ENCODE measurements at places on chromosomes 16 and 17.
A peak's percentile ranks its signal among the peaks of the same experiment; 100 is the strongest.

DNA sequence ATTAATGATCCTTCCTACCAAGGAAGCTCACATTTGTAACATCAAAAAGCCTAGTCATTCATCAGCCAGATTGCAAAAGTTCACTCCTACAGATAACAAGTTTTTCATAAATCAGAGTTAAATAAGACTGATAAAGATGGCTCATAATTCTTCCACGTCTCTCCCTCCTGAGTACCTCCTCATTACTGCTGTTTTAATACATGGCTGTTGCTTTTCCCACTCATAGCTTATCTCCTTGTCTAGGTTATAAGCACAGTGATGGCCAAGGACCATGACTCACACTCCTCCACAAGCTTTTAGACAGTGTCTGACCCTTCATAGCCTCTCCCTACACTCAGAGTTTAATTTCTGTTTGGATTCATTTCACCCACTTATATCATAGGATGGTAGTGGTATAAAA lies 100.9 kb upstream of the MON1B start:
- DNase-seq, result no peak

GRCh38 chr17:37744961-37745800 lies at the start of gene HNF1B:
Gene HNF1B (minus strand): TSS chr17:37745059. CDS start chr17:37744884, 175 bp downstream.
- DNase-seq, result no peak

GRCh38 chr16:85418978-85419491 lies 194.1 kb upstream of the GSE1 start:
- DNase-seq, result no peak

GRCh38 chr17:27207073-27207513 lies 86.8 kb upstream of the WSB1 start:
- no peak for DNase-seq

DNA sequence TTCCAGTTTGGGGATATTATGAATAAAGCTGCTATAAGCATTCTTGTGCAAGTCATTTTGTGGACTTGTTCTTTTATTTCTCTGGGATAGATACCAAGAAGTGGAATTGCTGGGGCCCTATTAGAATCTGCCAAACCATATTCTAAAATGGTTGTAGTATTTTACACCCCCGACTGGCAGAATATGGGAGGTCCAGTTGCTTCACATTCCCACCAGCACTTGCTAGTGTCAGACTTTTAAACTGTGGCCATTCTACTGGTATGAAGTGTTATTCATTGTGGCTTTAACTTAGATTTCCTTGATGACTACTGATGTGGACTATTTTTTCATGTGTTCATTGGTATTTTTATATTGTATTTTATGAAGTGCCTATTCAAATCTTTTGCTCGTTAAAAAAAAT lies 18.1 kb upstream of the NUP93 start:
- no peak for DNase-seq

- no peak for DNase-seq
Observed at GRCh38 chr17:72598695-72599094, 477.9 kb downstream of the SOX9 start.

DNA sequence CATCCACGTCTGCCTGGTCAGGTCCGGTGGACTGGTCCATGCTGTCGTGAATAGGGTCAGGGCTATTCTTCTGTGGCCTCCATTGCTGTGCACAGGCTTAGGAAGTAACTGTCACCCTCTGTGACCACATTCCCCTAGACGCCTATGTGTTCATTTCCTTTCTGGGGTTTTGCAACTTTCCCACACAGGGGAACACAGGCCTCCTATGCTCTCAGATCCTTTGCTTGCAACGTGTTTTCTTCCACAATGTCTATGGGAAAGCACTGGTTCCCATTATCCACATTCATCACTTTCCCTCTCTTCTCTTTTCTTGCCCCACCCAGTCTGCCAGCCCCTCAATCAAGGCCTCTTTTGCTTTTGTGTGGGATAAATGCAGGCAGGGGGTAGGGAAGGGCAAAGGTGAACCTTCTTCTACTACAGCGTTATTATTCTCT lies 43.2 kb upstream of the DNAJA2 start:
- peak; percentile 52 for DNase-seq

GRCh38 chr16:20383106-20384029 lies 21.2 kb downstream of the PDILT start:
- peak; percentile 70 for DNase-seq

All from activated CD8-positive, alpha-beta T cell treated with anti-CD3 and anti-CD28 coated beads, Interleukin-2, amount 10 ng/mL, durations not matched to agents 7 days and 5 days (primary cell).